ENCODE measurements at places on chromosomes 11 and 22.
A peak's percentile ranks its signal among the peaks of the same experiment; 100 is the strongest.

- DNase-seq: no peak
Observed at GRCh38 chr22:49638788-49639187, 188.9 kb downstream of the BRD1 start.

GRCh38 chr11:118046051-118046963, 30.6 kb upstream of the TMPRSS4 start:
- DNase-seq: no peak

- no peak for DNase-seq
Observed at GRCh38 chr11:26767060-26767459, 45.2 kb upstream of the SLC5A12 start.

DNA sequence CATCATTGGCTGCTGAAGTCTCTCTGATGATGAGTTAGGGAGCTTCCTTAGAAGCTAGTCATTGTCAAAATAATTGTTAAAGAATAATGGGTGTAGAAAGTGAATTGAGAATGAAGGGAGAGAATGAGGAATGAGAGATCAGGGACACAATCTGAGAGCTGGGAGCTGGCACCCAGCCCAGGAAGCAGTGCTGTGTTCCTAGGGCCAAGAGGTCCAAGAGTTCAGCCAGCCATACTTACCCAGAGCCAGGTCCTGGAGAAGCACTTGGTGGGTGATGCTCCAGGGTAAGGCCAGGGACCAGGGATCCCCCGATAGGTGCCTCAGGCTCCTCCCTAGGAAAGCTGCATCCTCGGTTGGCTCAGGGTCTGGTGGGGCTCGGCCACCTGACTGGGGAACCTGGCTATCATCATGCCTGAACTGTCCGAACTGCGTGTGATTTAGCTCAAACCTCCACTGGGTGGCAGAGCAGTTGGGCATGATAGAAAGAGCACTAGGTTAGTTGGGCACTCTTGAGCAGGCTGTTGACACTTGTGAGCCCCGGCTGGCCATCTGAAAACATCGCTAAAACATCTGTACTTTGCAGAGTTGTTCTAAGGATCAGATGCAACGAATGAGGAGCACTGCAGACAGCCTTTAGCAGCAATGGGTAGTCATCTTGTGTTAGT, 123.9 kb upstream of the NCAM1 start:
- no peak for DNase-seq

DNA sequence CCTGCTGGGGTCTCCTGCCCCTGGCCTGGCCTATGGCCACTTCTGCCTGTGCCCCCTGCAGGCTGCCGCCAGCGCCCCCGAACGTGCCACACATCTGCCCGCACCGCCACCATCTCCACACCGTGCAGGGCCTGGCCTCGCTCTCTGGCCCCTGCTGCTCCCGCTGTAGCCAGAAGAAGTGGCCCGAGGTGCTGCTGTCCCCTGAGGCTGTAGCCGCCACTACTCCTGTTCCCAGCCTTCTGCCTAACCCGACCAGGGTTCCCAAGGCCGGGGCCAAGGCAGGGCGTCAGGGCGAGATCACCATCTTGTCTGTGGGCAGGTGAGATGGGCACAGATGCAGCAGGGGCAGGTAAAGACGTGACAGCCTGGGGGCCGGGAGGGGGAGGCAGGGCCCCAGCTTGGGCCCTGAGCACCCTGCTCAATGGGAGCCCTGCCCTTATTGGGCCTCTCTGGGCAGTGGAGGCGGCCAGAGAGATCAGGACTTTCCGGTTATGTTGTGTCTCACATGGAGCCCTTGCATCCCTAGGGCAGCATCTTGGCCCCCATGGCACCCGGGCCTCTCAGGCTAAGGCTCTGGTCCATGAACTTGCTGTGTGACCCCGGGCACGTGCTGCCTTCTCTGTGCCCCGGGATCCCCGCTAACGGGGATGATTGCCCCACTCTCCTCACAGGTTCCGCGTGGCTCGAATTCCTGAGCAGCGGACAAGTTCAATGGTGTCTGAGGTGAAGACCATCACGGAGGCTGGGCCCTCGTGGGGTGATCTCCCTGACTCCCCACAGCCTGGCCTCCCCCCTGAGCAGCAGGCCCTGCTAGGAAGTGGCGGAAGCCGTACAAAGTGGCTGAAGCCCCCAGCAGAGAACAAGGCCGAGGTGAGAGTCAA, 18.5 kb downstream of the RELT start:
- no peak for DNase-seq

GRCh38 chr22:47566491-47566890, 804.0 kb downstream of the TBC1D22A start:
- no peak for DNase-seq

DNA sequence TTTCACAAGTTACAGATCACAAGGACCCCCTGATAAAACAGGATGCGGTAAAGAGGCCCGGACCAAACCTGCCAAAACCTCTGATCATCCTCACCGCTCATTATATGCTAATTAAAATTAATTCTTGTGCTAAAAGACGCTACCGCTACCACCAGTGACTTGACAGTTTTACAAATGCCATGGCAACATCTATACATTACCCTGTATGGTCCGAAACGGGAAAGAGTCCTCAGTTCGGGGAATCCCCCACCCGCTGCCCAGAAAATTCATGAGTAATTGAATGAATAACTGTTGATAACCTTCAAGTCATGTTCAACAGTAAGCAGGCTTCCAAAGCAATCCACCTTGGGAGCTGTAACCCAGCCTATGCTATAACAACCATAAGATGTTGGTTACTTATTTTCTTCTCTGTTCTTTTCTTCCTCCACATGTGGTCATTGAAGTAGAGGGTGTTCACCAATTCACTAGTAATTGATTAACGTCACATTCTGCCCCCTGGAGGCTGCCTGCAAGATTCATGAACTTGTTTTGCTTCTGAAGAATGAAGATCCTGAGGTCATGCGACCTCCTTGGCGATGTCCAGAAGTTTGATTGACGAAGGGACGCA, 20.6 kb downstream of the APOBEC3H start:
- DNase-seq: peak; percentile 34
